ENCODE measurements at places on chromosomes 6 and 20.
A peak's percentile ranks its signal among the peaks of the same experiment; 100 is the strongest.

DNA sequence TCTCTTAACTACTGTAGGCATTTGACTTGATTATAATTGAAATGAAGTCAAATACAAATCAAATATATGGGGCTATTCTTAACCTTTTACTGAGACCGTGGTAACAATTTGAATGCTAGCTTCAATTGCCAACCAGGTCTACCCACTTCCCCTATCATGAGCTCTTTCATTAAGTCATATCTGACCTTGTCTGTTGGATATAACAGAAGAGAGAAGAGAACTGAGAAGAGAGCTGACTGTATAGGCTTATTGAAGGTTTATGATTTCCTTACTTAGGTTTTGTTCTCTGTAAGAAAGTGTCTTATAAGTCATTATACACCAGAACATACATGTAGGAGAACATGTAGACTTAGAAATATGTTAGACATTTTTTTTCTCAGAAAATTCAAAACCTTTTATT, 549.4 kb downstream of the COL12A1 start:
- no peak for DNase-seq

GRCh38 chr6:55543633-55544309, 35.2 kb downstream of the HMGCLL1 start:
- DNase-seq: no peak

DNA sequence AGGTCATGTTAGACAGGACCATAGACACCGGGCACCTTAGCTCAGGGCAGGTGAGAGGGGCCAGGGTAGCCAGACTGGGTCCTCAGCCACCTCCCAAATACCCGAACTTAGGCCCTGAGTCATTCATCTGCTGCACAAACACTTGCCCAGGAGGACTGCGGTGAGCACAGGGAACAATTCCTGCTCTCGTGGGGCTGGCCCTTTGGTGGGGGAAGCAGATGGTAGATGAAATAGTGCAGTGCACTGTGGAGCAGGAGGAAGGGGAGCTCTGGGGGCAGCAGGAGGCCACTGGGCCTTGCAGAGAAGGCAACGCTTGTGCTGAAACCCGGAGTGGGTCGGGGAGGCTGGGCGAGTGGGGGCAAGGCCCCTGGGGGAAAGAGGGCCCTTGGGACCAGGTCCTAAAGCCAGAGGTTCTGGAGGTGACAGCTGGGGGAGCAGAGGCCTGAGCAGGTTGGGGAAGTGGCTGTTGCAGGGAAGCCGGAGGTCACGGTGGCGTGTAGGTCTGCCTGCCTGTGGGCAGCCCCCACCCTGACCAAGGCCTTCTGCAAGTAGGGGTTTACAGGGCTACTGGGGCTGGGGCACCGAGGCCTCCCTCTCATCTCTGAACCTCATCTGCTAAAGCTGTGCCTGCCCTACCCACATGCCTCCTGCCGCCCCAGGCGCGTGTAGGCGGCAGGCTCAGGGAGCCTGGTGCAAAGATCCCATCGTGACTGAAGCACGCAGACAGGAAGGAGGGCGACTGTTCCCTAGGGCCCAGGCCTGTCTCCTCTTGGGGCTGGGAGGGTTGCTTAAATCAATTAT, 4.7 kb upstream of the NPBWR2 start:
- no peak for DNase-seq

DNA sequence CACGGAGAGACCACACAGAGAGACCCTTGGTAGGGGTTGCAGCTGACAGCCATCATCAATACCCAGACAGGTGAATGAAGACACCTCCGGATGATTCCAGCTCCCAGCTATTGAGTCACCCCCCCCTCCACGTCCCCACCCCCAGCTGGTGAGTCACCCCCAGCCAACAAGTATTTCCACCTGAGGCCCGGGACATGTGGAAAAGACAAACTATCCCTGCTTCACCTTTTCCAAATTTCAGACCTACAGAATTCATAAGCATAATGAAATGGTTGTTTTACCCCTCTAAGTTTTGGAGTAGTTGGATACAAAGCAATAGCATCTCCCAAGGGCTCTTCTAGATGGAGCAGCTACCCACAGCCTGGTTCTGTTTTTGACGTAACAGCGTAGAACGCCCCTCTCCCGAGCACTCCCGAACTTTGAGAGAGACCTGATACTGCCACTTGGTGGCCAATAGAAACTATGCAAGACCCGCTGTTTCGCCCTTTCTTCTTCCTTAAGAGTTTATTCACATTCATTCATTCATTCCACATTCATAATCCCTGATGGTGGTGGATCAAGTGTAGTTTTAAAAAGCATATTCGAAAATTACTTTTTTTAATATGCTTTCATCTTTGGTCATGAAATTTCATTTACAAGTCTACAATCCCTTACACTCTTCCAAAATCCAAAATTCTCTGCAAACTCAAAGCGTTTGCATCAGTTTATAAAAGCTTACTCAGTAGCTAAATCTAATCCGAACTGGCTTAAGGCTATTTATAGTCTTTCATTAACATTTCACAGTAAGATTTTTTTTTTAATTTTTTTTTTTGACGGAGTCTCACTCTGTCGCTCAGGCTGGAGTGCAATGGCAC, 15.1 kb upstream of the PPP1R16B start:
- DNase-seq: peak; percentile 52

DNA sequence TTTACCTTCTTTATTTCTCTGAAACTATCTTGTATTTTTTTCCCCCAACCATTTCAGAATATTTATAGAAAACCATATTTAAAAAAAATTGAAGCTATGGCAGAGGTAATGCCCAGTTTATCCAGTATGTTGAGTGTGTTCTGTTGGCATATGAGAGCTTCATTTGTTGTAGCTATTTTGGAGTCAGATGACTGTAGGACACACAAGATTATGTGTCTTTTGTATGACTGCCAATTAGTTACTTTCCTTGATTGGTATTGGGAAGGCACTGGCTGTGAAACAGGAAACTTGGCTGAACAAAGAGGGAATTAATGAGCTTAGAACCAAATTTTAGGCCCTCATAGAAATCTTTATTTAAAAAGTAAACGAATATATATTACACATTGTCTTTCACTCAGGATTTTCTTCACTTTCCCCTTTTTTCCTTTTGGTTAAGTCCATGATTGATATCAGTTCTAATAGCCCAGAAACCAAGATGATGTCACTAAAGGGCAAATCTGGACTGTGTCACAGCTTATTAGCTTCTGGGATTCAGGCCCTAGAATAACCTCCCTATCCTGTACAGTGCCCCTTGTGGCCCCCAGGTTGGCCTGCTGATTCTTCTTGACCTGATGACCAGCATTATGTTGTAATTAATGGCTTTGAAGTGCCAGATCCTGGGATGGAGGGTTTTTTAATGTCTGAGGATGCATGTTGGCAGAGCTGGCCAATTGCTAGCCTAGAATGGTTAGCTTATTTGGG, 10.1 kb downstream of the CDC5L start:
- DNase-seq: no peak

- peak; percentile 30 for DNase-seq
Observed at GRCh38 chr6:3584606-3585005, 127.8 kb upstream of the SLC22A23 start.

- no peak for DNase-seq
Observed at GRCh38 chr6:159689001-159689400, 4.0 kb downstream of the SOD2 start.

- DNase-seq: no peak
Observed at GRCh38 chr6:159152041-159152440, 17.2 kb upstream of the FNDC1 start.

DNA sequence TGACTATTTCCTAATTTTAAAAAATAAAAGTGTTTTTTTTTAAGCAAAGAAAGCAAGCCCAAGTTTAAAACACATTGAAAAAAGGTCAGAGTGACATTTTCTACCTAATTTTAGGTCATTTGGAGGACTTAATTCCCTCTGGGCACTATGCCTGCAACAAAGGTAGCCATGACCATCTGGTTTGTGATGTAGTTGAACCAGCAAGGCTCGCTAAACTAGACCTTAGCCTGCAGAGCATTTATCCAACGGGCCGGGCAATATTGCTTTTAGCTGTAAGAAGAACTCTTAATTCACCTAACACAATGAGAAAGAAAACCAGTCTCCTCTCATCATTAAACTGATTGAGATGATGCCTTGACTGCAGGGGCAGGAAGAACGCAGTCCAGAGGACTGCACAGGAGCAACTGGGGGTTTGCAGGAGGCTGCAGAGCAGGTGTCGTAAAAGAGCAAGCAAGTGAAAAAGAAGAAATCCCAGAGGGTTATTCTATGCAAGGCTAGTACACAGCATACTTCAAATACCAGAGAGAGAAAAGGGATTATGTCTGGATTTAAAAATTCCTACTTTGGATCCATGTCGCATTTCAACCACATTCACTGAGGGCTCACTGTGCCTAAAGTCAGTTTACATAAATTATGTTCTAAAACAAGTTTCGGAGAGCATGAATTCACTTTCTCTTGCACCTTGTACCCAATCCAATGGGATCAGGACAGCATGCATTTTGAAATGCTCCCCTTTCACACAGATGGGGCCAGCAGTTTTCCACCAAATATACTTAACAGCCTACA, 12.8 kb downstream of the TRAF3IP2 start:
- DNase-seq: peak; percentile 17

- no peak for DNase-seq
Observed at GRCh38 chr6:11878735-11879134, 100.1 kb upstream of the ADTRP start.

GRCh38 chr6:113304116-113304515, 553.0 kb upstream of the MARCKS start:
- DNase-seq: peak; percentile 19

GRCh38 chr6:66103954-66104353, 396.9 kb upstream of the EYS start:
- no peak for DNase-seq

DNA sequence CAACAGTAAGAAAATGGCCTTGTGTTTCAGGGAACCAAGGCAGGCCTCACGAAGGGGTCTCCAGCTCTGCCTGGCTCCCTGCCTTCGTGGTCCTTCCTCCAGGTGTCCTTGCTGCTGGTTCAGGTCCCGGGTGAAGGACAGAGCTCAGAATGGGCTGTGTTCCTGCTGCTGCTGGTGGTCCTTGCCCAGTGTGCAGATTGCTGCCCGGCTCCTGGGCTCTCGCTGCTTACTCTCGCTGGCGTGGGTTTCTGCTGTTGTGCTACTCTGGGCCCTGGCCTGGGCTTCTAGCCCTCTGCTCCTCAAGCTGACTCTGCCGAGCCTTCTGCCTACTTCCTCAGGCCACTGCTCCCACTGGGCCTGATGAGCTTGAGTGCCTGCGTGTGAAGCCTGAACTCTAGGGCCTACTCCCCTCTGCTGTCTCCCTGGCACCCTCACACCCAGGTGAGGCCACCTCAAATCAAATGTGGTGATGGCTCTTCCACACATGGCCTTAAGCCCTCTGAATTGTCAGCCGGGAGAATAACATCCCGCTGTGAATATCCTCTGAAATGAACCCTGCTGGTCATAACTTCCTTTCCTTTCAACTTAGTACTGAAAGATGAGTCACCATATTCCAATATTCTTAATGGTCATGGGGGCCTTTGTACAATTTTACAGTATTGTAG, 171.6 kb downstream of the FOXC1 start:
- no peak for DNase-seq

DNA sequence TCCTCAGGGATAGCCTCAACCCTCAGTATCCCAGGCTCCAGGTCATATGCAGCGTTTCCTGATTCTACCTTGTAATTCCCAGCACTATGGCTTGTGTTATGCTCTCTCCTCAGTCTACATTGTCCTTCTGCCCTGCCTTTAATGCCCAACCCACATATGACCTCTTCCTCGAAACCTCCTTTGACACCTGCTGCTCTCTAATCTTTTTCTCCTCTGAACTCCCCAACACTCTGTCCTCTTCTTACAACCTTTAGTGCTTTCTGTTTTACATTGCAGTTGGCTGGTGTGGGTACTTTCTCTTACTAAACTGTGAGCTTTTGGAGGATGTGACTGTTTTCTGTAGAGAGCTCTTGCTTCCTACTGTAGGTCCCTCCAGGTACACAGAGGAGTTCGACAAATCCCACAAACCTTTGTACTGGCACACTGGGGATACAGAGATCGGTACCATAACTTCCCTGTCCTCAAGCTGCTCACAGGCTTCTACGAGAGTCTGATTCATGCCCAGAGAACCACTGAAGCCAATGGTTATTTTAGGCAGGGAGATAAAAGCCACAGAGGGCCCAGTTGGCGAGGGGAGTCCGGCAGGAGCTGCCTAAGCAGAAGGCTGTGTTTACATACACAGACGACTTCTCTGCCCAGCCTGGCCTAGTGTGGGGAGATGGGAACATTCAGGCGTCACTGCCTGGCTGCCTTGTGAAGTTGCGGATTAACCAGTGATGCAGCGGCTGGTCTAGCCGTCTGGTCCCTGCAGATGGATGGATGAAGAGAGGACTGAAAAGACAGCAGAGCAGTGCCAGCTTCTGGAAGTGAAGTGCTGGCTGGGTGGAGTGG, 8.4 kb upstream of the EPB41L1 start:
- DNase-seq: no peak

- DNase-seq: peak; percentile 78
Observed at GRCh38 chr20:58349570-58349969, 39.5 kb upstream of the VAPB start.
